ENCODE measurements at places on chromosomes 11 and 22.

DNA sequence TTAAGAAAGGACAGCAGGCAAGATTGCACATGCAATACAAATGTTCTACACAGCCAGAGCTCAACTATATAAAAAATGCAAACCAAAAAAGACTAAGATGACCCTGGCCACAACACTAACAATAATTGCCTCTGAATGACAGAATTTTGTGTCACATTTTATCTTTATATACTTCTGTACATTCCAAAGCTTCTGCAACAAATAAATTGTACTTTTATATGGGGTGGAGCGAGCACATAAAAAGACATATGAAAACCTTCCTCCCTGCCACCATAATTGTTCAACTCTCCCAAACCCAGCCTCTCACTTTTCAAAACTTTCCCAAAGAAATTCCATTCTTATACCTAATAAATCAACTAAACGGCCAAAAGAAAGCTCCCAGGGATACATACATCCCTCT lies 10.7 kb downstream of the BUD13 start:
- DNase-seq: no peak

DNA sequence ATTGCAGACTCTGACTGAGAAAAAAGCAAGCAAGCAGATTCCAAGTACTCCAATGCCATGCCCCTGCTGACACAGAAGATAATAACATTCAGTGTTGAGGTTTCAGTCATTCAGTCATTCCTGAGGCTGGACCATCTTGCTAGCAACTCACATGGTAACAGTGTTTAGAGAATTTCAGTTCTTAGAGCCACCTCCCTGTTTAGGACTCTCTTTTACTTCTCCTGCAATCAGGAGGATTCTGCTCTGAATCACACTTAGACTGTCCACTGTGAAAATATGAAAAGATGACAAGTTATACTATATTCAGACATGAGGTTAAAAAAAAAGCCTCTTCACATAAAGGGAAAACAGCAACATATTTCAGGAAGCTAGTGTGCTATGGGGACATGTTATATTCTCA lies 183.9 kb upstream of the CTSC start:
- DNase-seq: no peak

GRCh38 chr11:106644824-106645223 lies 373.5 kb downstream of the GUCY1A2 start:
- DNase-seq: peak; percentile 56

- DNase-seq: no peak
These were observed 83.2 kb downstream of the ST3GAL4 start for GRCh38 chr11:126438691-126439090.

DNA sequence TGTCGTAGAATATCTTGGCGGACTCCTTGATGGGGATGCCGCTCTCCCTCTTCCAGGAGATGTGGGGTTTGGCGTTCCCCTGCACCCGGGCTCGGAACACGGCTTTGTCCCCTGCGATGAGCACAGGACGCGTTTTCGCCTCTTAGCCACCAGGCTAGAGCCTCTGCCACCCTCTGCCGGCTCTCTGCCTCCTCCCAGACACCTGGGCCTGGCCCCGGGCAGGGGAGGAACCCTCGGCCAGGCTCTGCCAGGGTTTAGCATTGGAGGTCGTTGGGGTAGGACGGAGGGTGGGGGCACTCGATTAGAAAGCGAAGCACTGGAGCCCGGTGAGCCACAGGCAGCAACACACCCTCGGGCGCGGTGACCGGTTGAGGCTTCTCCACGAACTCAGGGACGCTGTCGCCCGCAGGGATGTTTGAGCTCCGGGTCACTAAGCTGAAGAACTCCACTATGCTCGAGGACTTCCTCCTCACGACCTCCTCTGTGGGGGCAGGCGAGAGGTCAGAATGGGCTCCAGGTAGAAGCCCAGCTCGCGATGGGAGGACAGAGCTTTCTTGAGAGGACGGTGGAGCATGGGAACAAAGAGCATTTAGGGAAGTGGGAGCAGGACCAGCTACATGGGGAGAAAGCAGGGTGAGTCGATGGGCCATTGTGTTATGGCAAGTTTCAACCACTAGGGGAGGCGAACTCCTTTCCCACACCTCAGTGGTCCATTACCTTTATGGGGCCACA lies 4.3 kb downstream of the IGSF22 start:
- peak; percentile 87 for DNase-seq

GRCh38 chr11:86230921-86231434 lies 13.6 kb upstream of the EED start:
- no peak for DNase-seq

DNA sequence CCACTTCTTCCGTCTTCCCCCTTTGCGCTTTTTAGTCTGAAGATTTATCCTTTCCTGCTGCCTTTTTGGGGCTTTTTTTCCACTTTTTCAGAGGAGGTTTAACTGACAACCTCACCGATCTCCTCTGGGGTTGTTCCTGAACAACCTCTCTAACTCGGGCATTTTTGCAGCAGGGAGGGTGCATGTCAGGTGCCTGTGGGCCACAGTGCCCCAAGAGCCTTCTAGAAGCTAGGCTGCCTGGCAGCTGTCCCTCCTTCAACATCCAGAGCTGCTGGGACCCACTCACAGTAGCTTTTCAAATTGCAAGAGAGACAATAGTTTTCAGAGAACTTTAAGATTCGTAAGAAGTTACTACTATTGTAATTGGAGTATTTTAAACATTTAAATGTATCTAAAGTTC lies 1112.4 kb upstream of the CNTN5 start:
- no peak for DNase-seq

DNA sequence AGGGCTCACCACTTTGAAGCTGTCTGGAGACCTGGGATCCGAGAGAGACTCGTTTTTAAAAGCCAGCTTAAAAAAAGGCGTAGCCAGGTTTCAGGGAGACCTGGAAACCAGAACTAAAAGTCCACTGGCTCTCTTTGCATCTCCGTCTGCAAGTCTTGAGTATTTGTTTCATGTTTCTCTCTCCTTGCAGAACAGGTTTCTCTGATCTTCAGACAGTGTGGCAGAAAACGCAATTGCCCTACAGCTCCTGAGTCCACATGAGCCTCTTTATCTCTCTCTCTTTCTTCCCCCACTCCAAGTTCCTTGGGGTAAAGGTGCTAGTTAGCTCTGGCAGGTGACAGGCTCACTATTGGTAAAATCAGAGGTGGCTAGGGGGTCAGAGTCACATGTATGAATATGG lies 67.0 kb upstream of the AMPD3 start:
- no peak for DNase-seq

GRCh38 chr22:38452373-38453065 lies 2.5 kb downstream of the KCNJ4 start:
- no peak for DNase-seq

GRCh38 chr11:12818333-12819015 lies 144.3 kb downstream of the TEAD1 start:
- no peak for DNase-seq

DNA sequence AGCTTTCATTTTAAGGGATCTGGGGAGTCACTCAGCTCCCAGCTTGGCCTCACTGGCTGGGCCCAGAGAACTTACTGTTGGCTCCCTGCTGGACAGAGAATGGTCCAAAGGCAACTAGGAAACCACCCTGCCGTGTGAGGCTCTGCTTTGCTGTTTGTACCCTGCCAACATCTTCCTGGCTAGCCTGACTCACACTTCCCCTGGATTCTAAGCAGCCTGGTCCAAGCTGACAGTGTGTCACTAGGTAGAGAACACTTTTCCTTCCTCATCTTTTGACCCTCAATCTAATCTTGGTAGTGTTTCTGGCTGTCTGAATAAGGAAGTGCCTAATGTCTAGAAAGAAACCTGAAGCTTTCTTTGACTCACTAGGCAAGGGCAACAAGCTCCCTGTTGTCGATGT lies 76.7 kb downstream of the FAR1 start:
- no peak for DNase-seq

DNA sequence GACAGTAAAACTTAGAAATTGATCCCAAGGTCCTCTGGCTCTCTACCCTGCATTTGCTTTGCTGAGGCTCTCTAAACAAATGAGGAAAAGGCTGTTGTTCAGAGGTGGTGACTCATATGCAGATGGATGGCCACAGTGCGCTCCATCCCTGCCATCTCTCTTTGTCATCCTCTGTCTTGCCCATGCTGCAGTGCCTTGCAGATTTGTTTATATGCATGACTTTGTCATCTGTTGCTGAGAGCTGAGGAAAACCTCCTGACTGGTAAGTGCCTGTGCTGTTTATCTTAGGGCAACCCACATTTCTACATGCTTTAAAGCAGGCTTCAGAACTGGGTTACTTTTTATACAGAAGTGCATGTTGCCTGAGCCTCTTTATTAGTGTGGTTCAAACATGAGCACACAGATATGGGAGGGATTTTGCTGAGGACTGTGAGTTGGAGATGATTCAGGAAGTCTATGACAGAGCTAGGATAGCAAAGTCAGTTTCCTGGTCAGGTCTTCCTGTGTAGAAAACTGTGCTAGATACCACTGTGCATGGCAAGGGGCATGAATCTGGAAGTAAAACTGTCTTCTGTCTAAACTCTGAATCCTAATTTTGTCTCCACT lies 57.4 kb downstream of the JAM3 start:
- peak; percentile 79 for DNase-seq

GRCh38 chr11:35688023-35688422 lies 25.4 kb downstream of the TRIM44 start:
- no peak for DNase-seq

DNA sequence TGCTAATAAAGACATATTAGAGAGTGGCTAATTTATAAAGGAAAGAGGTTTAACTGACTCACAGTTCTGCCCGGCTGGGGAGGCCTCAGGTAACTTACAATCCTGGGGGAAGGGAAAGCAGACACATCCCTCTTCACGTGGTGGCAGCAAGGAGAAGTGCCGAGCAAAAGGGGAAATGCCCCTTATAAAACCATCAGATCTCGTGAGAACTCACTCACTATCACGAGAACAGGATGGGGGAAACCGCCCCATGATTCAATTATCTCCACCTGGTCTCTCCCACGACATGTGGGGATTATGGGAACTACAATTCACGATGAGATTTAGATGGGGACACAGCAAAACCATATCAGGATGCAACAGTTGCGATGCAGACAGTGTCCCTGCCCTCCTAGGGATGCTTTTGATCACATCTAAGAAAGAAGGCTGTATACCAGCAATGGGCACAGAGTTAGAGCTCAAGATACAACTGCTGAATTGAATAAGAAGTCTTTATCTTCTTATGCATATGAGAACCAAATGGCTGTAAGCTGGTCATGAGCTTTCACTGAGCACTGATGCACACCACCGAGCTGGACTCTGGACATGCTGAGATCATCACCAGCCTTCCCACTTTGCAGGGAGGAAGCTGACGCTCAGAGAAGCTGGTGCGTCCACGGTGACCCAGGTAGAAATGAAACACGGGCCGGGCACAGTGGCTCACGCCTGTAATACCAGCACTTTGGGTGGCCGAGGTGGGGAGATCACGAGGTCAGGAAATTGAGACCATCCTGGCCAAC lies 255.2 kb downstream of the MN1 start:
- no peak for DNase-seq

- no peak for DNase-seq
These were observed 17.9 kb downstream of the SWAP70 start for GRCh38 chr11:9681583-9682372.

- DNase-seq: no peak
These were observed 1.4 kb upstream of the RAB1B start for GRCh38 chr11:66267039-66267378.
